LHCN-M2 (cell line): ENCODE measurements at places on chromosomes 1 and 21.
A peak's percentile ranks its signal among the peaks of the same experiment; 100 is the strongest.

GRCh38 chr1:6246497-6247467 lies 2.8 kb downstream of the HES3 start:
- DNase-seq, result peak; percentile 59

DNA sequence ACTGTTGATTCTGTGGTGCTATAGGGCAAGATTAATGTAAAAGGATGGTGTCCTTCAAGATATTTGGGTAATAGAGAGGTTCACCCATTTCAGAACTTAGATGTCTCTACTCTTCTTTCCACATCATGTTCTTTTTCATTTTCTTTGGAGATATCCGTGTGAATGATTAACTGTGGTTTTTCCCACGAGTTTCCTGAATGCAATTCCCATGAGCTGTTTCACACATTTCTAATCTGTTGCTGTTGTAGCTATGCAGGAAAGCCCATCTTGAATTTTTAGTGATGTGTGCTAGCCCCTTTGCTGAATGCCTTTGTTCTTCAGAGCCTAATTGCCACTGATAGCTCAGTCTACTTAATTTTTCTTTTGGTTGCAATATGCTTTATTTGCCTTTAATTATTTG lies 27.6 kb downstream of the SNX27 start:
- peak; percentile 78 for DNase-seq

DNA sequence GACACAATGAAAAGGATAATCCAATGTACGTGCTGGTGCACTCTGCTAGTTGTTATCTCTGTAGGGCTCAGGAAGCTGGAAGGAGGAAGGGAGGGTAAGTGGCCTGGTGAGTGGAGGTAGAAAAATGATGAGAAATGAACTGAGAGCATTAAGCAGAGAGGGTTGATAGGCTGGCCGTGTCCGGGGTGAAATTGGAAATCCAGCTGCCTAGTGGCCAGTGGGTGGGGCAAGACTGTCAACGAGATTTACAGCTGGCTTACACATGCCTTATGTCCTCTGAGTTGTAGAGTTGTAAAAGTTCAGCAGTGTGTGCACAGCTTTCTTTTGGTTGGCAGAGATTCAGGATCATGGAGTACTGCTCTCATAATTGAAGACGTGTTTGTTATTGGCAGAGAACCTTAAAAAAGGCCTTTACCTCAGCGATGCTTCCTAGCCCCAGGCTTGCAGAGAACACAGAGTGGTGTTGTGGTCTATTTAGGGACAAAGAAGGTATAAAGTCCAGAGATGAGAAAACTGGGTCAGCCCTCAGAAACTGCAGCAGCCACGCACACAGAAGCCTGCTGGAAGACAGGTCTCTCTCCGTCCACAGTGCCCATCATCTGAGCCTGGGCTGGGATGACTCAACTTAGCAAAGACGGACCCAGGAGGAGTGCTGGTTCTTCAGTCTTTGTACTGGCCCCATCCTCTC lies 132.4 kb downstream of the EDEM3 start:
- DNase-seq, result peak; percentile 89

- DNase-seq, result no peak
Measured at GRCh38 chr1:43619314-43619790, 30.6 kb upstream of the KDM4A start.
